ENCODE measurements at places on chromosomes 3 and 15.

DNA sequence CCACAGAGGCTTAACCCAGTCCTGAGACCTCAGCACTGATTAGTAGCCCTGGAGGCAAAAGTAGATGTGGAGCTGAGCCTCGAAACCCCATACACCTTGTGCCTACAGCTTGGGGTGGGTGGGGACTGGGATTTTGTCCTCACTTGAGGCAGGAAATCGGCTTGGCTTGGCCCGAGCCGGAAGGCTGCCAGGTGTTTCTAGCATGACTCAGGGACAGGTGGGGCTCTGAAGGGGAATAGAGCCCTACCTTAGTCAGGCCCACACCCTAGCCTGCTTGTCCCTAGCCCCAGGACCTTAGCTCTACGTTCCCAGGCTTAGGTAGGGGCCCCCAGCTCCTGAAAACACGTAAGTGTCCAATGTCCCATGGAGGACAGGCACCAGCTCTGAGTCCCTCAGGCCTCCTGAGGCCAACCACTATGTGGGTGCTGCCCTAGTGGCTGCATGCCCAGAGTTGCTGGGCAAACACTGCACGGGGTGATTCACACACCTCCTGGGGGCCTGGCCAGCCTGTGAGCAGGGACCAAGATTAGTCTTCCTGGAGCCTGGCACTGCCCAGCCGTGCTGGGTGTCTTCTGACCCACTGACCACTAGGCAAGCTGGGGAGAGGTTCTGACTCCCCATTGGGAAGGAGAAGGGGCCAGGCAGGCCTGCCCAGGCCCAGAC is 3.1 kb downstream of the MST1R start:
- DNase-seq: no peak

- DNase-seq: no peak
Observed at GRCh38 chr3:126995926-126996512, 13.1 kb downstream of the PLXNA1 start.

DNA sequence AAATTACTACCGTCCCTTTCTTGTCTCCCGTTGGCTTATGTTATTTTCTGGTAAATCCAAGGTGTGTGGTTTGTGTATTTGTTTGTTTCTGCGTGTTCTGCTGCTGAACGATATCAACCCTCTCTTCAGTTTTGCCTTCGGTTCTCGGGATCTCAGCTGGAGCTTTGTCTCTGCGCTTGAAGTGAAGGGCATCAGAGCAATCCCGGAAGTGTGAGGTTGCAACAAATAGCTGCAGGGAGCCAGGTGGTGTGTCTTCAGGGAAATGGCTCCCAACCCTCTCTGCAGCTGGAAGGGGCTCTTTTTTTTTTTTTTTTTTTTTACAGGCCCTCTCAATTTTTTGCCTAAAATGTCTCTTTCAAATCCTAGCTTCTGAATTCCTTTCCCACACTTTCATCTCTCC is 116.4 kb upstream of the RGMA start:
- no peak for DNase-seq

DNA sequence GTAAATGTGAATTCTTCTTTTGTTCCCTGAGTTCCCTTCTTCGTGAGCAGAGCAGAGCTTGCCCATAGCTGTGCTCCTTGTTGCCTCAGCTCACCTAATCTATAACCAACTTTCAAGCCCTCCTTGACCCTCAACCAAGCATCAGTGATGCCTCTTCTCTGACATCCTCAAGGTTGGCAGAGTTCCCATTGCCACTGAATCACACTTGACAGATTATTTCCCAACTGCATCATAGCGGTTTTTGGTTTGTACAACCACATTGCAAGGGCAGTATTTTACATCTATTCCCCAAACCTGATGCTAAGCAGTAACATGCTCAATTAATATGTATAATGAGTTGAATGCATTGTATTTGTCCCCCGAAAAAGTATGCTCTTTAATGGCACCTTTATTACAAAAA is 133.0 kb upstream of the SNTN start:
- DNase-seq: no peak

DNA sequence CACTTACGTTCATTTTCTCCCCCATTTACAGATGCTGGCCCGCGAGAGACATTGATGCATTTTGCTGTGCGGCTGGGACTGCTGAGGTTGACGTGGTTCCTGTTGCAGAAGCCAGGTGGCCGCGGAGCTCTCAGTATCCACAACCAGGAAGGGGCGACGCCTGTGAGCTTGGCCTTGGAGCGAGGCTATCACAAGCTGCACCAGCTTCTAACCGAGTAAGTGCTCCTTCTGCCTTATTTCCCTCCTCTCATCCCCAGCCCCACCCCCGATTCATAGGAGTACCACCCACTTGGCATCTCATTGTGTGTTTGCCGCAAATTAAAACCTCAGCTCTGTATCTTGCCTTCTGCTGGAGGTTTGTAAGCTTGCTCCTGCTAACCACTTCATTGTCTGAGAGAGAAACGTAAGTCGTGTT is 163.3 kb downstream of the AKAP13 start:
- peak; percentile 40 for DNase-seq

GRCh38 chr15:63628123-63628822 is 31.1 kb downstream of the FBXL22 start:
- DNase-seq: no peak

DNA sequence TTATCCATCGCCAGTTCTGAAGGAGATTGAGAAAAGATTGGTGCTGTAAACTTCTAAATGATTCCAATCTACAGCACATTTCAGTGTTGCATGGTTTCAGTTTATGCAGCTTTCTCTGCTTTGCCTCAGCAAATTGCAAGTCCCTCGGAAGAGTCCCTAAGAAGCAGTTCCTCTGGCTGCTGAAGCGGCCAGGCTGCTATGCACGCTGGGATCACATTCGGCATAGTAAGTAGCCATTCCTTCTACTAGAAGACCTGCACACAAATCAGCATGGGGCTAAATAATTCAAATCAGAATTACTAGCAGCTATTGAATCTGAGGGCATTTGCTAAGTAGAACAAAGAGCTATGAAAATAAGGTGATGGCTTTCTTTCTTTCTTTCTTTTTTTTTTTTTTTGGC is 769.5 kb downstream of the AGBL1 start:
- no peak for DNase-seq

- peak; percentile 70 for DNase-seq
Observed at GRCh38 chr3:47163169-47164006, 525 bp downstream of the SETD2 start.

DNA sequence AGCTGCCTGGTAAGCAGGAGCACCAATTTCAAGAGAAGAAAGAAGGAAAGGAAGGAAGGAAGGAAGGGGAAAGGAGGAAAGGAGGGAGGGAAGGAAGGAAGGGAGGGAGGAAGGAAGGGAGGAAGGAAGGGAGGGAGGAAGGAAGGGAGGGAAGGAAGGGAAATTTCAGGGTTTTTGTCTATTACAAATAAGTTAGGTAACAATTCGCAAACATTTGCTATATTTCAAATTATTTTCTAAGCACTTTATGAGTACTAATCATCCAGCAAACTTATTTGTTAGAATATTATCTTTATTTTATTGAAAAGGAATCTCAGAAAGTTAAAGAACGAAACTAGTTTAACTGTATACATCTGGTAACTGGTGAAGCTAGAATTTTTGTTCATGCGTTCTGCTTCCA is 921.7 kb downstream of the TBL1XR1 start:
- DNase-seq: no peak

DNA sequence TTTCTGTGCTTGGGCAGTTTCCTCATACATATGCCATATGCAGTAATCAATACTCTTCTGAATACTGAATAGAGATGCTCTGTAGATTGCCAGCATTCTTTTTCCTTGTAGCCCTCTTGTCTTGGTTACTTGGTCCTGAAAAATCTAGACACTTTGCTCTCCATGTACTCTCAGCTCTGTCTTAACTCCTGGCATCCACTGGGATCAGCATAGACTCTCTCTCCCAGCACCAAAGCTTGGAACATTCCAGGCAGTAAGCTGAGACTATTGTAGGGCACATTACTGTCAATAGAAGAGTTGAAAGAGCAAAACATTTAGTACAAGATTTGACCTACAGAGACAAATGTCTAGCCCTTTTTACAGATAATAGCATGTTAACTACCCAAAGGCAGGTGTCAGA is 1100.3 kb downstream of the TBL1XR1 start:
- no peak for DNase-seq

DNA sequence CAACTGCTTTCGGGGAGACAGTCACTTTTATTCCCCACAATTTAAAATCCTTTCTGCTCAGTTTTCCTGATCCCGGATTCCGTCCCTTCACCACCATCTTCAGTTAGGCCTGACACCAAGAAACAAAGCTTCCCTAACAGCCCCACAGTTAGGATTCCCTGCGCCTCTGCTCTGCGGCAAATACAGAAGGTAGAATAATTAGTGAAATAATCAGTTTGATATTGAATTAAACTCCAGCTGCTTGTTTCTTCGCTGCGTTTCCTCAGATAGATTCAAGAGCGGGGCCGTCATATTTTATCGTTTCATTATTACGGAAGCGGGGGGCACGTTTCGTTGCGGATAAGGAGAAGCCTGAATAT is 1.3 kb upstream of the EOMES start:
- no peak for DNase-seq

GRCh38 chr3:63462732-63463131 is 184.6 kb downstream of the SYNPR start:
- no peak for DNase-seq

Measured in activated CD4-positive, alpha-beta T cell treated with anti-CD3 and anti-CD28 coated beads, Interleukin-2, Interleukin-6, amounts not matched to agents 100 ng/mL and 50 ng/mL, durations not matched to agents 16 hours and 8 hours (primary cell).